ENCODE measurements at places on chromosomes 12 and 14.

- DNase-seq = no peak
Measured at GRCh38 chr14:40983604-40984003, 623.1 kb upstream of the LRFN5 start.

DNA sequence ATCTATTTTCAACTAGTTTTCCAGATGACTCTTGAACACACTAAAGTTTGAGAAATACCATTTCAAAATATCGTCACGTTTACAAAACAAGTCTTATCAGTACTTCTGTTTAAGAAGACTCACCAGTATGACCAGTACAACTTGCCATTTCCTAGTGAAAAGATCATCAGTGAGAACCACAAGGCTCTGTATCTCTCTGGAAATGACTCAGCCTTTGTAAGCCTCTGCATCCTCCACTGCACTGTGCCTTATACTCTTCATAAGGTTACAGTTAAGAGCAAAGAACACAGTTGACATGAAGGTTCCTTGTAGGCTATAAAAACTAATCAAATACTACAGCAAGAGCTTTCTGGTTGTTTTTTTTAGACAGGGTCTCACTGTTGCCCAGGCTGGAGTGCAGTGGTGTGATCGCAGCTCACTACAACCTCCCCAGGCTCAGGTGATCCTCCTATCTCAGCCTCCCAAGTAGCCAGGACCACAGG lies 5.7 kb upstream of the VTI1B start:
- no peak for DNase-seq

DNA sequence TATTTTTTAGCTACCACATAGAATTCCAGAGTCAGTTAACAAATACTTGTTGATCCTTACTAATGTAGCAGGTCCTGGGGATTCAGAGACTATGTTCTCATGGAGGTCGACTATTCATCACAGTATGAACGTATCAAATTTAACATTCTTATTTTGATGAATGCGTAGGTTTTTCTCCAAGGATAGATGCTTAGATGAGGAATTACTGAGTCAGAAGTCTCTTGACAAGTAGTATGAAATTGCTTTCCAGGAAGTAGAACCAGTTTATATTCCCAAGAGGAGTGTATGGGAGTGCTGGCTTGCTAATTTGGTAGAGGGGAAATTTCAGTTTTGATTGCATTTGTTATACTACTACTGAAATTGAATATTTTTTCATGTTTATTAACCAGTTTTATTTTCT lies 42.8 kb upstream of the CRADD start:
- no peak for DNase-seq

DNA sequence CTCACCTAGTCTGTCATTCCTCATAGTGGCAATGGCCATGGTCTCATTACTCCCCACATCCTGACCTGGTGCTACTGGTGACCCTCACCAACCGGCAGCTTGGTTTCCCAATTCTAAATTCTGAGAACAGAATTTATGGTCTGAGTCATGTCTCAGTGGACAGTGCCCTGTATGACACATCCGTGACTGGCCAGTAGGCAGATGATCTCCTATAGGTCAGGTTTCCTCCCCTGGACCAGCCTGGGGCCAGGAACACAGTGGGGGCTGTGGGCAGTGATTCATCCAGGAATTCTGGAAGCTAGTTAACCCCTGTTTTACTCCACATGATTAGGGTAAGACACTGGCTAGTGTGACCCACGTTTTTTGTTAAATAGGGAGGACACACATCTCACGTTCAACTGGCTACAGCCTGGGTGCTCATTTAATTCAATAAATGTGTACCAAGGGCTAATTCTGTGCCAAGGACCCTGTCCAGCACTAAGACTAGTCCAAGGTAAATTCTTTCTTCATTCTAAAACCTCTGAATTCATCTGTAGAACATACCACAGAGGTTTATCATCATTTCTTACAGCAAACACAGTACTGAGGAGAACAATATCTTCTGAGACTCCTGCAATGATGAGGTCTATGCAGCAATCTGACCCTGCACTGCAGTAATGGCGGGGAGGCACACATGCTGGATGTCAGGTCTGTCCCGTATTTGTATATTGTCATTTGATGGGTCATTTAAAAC lies 249.6 kb upstream of the TBX3 start:
- DNase-seq = no peak

DNA sequence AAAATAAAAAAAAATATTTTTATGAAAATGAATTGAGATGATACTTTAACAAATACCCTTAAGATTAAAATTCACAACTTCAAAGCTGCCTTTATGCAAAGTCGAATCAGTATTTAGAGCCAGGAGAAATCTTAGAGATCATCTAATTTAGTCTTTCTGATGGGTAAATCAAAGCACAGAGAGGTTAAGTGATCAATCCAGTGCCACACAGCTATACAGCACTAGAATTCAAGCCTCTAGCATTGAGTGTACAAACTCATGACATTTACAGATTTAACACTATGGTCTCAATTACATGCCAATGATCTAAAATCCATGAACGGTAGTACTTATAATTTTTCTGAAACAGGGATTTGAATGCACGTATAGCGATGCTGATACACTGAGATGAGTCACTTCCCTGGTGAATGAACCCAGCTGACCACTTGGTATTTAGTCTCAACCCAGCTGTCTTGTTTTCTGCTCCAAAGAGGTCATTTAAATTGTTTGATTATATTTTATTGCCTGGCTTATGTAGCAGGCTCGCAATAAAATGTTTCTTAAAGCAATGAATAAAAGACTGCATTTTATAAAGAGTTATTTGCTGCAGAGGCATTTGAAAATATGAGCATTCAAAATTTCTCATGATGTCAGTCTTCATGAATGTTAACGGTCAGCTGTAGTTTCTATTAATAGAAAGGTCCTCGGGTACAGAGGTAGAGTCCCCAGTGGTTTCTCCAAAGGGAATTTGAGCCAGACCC lies 152.4 kb upstream of the PRICKLE1 start:
- no peak for DNase-seq

GRCh38 chr14:71395151-71395604 lies 487.9 kb downstream of the PCNX1 start:
- DNase-seq = no peak

DNA sequence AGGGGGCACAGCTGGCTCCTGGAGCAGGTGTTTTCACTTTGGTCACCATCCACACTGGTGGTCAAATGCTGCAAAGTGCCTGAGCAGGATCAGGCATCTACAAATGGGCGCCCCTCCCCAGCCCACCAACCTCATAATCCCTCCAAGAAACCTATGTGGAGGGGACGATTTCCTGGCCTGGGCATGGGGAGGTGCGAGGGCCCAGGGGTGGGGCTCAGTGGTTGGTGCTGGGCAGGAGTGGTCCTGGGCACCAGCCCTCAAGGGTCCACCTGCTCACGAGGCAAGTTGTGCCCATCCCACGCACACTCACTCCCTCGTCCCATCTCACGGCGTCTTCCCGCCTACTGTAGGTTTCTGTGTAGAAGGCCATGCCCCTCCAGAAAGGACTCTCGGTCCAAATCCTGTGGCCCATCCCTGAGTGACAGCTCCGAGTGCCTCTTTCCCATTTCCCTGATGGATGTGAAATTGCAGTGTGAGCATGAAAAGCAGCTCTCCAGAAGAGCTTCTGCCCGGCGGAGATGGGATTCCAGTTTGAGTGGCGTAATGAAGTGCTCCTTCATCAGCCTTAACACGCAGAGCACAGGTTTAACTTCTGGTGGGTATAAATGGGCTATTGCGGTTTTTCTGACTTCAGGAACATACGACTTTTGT lies 36.9 kb downstream of the SLC15A4 start:
- DNase-seq = no peak

DNA sequence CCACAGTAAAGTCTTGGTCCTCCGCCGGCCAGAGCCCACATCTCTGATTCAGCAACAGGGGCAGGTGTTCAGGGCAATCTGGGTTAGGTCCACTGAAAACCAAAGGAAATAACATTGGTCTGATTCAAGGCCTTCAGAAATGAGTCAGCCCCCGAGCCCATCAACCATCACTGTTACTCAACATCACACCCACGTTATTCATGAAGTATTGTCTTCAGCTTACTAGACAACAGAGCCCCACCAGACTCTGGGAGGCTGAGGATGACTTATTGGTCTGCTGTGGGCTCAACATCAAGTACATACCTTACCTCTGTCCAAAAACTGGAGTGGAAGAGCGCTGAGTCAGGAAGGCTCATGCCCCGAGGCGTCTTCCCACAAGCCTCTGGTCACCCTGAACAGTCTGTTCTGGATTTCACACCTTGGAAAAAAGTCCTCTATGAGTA lies 97.5 kb downstream of the ZFP36L1 start:
- no peak for DNase-seq

DNA sequence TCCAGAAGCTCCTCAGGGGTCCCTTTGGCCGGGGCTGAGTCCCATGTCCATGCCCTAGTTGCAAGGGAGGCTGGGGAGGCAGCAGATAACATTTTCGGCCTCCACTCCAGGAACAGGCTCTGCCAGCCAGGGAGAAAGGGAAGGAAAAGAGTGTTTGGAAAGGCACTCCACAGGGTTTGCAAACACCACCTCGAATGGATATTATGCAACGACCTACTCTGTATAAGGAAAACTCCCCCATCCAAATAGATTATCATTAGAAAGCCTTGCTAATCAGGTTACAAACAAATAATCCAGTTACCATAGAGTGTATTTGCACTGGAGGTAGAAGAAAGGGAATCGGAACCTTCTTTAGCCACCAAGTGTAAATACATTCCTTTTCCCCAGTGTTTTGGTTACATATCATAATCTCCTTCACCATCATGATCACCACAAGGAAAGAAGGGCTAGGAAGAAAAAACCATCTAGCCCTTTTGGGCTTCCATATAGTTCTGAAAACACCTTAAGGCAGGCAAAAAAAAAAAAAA lies 40.4 kb downstream of the TMCC3 start:
- no peak for DNase-seq

DNA sequence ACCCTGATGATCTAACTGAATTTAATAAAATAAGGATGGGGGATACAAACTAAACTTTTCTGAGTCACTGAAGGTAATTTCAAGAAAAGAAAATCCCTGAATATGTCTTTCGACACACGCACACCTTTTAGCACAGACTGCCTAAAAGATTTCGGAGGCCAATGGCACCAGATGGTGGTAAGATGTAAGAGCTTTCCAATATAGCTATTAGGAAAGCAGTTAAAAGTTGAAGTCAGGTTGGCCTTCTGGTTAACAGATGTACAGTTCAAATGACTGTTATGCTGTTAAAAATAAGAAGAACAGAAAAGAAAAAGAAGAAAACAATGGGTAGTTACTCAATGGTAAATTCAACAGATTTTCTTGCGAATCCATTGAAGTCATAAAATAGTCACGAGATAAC lies 80.7 kb upstream of the KRR1 start:
- DNase-seq = no peak

All from NCI-H345 (cell line).